Heart left ventricle (tissue), 16 donors: ENCODE measurements at places on chromosomes 1 and 21. TPM values are rescaled to one million over a fixed set of nuclear protein-coding genes. Genes with fewer than 3 reads are reported as not detected.

The TMEM82 gene
- total RNA-seq: not detected

The APOBEC4 gene
- total RNA-seq: not detected

The KLF18 gene
- total RNA-seq: not detected

- DNase-seq: no peak
Observed at GRCh38 chr1:61192663-61193330, 110.4 kb downstream of the NFIA start.

GRCh38 chr1:162674034-162674608 lies 41.9 kb downstream of the DDR2 start:
- DNase-seq: no peak

GRCh38 chr1:229986737-229987337 lies 80.2 kb upstream of the GALNT2 start:
- DNase-seq: no peak

GRCh38 chr21:41751611-41752011 lies 15.2 kb downstream of the RIPK4 start:
- peak; percentile 16 for DNase-seq

GRCh38 chr1:155989242-155990004 lies 11.1 kb upstream of the ARHGEF2 start:
- DNase-seq: peak; percentile 77

DNA sequence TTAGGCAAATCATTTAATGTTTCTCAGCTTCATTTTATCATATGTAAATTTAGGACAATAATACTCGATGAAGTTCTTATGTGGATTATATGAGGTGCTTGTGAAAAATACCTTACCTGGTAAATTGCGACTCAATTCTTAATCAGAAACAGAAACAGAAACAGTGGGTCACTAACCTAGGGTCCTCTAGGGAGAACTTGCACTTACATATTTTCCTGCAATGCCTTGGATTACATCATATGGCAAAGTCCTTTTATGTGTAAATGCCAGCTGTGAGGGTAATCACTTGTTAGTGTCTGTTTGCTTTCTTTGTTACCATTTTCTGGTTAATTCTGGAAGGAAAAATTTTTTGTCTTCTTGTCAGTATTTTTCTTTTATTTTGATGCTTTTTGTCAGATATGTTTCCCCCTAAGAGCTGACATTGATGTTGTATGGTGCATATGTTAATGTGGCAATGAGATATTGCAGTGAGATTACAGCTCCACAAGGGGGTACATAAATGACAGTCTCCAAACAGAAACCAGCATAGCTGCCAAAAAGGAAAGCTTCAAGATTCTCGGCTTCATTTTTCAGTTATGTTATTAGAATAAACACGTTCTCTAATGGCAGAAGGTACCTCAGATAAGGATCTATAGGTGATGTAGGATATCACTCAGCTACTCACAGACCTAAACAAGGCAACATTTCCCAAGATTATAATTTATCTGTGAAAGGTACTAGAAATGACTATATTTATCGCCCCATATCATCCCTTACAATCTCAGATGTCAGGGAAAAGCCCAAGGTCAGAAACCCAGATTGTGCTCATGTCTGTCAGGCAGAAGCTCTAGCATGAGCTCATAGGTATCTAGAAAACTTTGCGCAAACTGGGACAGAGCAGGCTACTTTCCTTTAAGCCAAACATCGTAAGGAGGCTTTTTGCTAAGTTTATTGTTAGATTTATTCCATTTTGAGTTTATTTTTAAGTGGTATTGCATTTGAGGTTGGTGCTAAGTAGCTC lies 119.9 kb downstream of the FASLG start:
- no peak for DNase-seq

DNA sequence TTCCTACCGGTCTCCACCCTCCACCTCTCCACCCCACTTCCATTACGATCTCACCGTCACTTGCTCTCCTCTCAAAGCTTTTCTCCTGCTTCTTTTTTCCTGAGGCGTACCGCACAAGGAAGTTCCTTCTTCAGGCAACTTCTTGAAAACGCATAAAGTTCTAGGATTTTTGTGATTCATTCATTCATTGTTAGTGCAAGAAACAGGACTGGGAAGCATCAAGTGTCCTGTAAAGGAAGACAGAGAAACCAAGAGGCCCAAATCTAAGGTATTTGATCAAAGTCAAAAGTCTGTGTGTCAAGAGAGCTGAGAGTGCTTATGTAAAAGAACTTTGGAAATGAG lies 1.3 kb upstream of the RCC2 start:
- DNase-seq: no peak
